ENCODE measurements at places on chromosomes 11 and 22.

DNA sequence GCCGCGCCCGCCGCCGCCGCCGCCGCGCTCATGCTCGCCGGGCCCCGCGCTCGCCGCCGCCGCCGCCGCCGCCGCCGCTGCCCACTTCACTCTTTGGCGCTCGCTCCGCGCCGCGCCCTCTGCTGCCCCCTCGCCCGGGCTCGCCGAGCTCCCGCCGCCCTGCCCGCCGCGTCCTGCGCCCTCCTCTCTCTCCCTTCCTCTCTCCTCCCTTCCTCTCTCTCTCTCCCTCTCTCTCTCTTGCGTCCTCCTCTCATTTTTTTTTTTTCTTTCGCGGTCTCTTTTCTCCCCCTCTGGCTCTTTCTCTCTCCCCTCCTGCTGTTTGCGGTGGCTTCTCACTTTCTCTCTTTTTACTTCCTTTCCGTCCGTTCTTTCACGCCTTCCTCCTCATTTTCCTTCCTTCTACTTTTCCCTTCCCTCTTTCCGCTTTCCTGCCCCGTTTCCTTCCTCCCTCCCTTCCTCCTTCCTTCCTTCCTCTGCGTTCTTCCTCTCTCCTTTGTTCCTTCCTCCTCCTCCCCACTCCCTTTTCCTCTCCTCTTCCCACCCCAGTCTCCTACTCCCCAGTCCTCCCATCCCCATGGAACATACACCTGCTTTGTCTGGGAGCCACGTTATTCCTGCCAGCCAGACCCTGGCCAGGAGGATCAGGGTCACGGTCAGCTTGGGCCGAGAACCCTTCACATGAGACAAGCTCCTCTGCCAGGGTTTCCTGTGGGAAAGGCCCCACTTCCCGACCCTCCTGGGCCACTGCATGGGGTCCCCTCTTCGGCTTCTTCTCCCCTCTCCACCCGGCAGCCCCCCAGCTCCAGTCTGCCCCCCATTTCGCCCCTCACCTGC, 19.3 kb upstream of the SHISAL1 start:
- DNase-seq = peak; percentile 21

DNA sequence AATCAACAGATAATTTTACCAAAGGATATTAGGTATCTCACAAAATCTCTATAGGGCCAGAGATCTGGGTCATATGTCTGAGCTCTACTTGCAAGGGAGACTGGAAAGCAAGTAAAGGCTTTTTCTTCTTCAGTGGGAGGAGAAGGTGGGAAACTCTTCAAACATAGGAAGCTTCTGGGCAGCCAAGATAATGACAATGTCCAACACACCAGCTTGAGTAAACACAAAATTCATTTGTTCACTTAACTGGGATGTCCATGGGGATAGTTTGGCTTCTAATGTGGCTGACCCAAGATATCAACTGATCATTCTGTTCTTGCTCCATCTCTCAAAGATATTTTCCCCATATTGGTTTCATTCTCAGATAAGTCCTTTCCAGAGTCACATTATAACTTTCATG, 37.4 kb downstream of the OR2AT4 start:
- no peak for DNase-seq

DNA sequence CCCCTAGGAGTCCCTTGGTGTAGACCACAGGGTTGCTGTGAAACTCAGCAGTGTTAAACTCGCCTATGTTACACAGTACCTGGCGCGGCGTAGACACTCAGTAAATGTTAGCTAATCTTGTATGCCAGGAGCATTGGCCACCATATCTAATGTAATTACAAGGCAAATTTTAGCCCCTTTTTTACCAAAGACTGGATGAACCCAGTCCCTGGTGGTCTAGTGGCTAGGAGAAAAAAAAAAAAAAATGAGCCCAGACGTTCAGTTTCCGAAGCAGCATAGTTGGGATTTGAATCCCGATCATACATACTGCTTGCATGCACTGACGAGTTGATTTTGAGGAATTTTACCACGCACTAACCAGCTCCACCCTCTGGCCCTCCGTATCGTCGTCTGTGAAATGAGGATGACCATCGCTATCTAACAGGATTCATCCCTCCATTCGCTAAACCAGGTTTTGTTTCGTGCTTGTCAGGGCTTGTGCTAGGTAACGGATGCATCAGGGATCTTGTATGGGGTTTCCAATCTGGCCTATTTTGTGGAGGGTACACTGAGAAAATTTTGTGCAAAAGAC, 688 bp downstream of the PTS start:
- DNase-seq = peak; percentile 56

- peak; percentile 29 for DNase-seq
Observed at GRCh38 chr11:60915248-60915914, 1.4 kb downstream of the TMEM109 start.

DNA sequence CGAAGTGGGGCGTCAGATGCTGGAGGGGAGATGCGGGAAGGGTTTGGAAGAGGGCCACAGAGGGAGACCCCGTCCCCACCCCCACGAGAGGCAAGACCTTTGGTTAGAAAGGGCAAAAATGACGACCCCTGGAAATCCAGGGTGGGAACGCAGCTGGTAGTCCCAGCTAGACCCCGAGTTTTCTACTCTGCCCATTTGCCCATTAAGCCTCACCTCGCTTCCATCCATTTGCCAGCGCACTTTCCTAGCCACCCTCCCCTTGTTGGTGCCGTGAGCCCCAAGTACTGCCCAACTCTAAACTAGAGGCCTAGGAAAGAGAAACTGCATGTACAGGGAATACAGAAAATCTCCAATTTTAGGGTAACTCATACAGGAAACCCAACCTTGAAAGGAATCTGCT, 370 bp downstream of the DDX25 start:
- no peak for DNase-seq

DNA sequence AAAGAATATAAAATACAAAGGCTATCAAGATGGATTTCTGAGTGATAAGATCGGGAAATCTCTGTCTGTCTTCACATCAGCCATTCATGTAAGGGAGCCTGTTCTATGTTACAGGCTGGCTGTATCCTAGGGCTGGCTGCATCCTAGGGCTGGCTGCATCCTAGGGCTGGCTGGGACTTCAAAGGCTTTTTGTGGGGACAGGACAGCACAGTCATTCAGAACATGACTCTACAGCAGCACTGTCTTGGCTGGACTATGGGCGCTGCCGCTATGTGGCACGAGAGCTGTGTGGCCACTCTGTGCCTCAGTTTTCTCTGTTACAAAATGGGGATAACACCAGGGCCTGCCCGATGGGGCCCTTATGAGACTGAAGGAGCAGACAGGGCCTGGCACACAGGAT, 10.2 kb downstream of the ADAMTS8 start:
- no peak for DNase-seq

GRCh38 chr11:8205566-8205965, 36.7 kb upstream of the RIC3 start:
- no peak for DNase-seq

DNA sequence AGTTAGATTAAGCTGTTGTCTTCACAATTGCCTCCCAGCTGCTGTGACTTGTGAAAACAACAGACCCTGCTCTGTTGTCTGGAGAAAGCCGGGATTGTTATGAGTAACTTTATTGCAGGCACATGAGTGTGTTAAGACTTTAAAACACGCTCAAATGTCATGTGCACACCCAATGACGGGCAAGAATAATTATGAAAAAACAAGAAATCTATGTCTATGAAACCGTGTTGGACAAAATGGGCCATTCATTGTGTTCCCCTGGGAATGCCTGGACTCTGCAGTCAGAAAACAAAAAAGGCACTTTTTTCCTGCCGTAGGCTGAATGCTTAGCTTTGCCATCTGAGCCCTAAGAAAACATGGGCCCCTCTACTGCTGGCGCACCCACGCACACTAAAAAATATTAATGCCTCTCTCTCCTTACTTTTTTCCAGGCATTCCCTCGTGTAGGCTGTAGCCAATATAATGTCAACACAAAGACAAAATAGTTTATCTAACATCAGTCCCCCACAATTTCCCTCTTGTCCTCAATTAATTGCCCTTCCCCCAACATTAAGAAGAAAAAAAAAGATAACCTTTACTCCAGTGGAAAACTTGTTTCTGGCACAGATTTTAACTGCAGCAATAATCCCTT, 207.9 kb downstream of the SOX6 start:
- DNase-seq = peak; percentile 18

- peak; percentile 61 for DNase-seq
Observed at GRCh38 chr11:3165152-3165705, at the start of gene OSBPL5. Gene OSBPL5 (minus strand): TSS chr11:3165310. CDS start chr11:3129148, 36,162 bp downstream.

DNA sequence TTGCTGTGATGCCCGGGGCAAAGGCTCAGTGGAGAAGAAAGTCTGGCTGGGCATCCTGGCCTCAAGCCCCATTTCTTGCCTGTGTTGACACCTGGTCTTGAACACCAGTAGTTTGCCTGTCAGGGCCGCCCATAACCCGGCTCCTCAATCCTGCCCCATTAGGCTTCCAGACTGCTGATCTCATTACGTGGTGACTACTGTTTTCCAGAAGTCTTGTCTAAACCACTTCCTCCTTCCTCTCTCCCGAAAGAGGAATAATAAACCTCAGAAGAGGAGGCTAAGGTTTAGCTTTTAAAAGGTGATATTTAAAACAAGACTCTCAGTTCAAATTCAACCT, 97.7 kb downstream of the CD44 start:
- DNase-seq = peak; percentile 51

DNA sequence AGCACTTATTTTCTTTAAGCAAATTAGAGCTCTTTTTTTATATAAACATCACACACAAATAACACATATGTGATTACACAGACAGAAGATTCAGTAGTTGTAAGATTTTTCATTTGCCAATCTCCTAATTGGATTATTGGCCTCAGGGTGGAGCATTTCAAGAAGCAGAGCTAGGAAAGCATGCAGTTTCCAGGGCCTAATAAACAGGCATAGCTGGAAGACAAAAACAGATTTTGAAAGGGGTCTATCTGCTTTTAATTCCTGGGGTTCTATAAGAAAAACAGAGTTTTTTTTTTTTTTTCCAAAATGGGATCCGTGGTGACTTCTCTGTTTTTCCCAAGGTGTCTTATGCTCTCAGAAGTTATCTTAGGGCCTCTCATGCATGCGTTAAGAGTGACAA, 7.6 kb upstream of the FOLR3 start:
- DNase-seq = no peak

GRCh38 chr11:123729602-123730001, 11.9 kb downstream of the ZNF202 start:
- DNase-seq = no peak
